ENCODE measurements at places on chromosomes 11 and 22.

DNA sequence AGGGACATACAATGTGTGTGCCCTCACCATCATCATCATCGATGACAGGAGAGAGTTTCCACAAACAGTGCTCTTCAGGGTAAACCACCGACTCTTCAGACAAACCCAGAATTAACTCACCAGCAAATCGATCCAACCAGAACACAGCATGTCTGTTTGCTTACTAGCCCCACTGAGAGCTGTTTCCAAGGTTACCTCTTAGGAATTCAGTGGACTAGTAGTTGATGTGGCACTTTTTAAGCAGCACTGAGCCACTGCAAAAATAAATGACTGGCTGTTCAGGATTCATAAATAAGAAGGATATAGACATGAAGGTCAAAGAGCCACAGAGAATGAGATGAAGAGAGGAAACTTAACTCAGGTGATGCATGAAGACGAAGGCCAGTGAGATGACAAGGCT, 83.1 kb downstream of the PARVA start:
- DNase-seq = no peak

DNA sequence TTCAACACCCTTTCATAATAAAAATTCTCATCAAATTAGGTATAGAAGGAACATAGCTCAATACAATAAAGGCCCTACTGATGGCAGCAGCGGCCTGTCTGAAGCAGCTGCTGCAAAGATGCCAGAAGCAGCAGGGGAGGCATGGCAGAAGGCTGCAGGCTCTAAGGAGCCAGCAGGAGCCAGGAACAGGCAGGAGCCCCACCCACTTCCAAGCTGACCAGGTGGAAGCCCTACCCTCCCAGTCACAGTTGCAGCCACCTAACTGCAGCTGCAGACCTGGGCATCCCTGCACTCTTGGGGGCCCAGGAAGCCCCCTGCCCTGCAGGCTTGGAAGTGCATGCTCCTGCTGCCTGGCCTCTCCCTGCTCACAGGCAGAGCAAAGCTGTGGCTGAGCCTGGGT, 18.2 kb upstream of the OR6A2 start:
- DNase-seq = no peak

DNA sequence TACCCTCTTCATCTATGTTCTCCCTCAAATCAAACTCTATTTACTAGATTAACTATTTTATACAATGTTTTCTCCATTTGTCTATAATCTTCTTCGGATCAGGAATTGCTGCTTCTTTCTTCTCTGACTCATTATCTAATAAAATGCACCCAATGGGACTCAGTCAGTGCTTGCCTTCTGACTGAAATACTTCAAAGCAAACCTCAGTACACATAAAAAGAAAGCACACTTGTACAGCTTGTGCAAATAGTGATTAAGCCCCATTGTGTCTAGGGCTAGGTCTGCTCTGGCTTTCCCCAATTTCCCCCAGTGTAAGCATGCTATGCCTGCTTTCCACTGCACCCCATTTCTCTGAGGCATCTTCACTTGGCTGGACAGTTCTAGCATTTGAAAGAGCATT, 118.6 kb upstream of the C11orf87 start:
- DNase-seq = no peak

- DNase-seq = peak; percentile 28
Measured at GRCh38 chr11:73140213-73141030, 1.7 kb downstream of the FCHSD2 start.

GRCh38 chr11:105167244-105167643, 27.7 kb upstream of the CARD18 start:
- no peak for DNase-seq

DNA sequence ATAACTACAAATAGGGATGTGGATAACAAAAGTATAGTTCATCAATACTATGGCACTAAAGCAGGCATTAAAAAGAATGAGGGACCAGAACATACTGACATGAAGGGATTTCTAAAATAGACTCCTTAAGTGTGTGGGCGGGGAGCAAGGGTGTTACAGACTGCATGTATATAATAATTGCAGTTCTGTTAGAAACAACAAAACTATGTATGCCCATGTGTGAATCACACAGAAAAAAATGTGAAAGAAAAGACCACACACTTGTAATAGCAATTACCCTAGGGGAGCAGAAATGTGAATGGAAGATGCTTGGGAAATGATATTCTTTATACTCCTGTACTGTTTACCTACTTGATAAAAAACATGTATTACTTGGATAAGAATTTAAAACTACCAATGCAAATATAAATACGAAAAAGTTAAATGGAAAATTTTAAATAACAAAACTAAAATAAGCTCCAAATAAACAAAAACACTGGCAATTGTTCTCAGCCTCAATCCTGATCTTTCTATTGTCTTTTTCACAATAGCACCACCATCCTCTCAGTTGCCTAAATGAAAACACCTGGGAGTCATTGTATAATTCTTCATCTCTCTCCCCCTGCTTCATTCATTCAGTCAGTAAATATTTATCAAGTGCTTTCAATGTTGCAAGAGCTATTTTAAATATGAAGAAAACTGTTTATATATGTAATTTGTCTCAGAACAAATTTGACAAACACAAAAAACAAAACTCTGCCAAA, 129.8 kb downstream of the FCHSD2 start:
- DNase-seq = no peak

DNA sequence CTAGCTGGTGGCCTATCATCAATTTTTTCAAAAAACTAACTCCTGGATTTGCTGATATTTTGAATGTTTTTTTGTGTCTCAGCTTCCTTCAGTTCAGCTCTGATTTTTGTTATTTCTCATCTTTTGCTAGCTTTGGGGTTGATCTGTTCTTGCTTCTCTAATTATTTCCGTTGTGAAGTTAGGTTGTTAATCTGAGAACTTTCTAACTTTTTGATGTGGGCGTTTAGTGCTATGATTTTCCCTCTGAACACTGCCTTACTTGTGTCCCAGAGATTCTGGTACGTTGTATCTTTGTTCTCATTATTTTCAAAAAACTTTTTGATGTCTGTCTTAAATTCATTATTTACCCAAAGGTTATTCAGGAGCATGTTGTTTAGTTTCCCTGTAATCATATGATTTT, 19.1 kb downstream of the NARS2 start:
- DNase-seq = no peak

GRCh38 chr22:36461665-36462649, 19.5 kb downstream of the TXN2 start:
- no peak for DNase-seq

GRCh38 chr22:23289130-23289503, 108.8 kb downstream of the BCR start:
- DNase-seq = no peak

DNA sequence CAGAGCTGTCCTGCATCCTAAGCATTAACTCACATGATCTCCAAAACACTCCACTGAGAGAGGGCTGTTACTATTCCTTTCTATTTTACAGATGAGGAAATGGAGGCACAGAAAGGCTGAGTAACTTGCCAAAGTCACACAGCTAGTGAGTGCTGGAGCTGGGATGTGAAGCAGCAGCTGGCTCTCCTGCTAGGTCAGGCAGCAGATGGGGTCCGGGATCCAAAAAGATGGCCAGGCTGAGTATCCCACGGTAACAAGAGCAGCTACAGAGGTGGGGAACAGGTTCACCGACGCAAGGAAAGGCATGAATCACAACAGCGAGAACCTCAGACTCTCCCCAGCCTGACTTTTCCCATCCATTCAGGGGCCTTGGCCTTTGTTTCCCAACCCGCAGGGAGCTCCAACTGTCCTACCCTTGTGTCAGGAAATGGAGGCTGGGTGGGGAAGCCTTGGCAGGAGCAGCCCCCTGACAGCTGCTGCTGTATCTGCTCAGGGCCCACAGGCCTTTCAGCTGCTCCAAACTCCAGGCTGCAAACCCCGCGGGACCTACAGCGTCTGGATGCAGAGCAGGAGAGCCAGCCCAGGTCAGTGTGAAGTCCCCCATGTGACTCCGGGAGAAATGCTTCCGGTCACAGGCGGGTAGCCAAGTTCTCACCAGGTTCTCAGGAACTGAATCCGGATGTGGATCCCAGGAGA, 29.5 kb downstream of the DKK3 start:
- DNase-seq = no peak

DNA sequence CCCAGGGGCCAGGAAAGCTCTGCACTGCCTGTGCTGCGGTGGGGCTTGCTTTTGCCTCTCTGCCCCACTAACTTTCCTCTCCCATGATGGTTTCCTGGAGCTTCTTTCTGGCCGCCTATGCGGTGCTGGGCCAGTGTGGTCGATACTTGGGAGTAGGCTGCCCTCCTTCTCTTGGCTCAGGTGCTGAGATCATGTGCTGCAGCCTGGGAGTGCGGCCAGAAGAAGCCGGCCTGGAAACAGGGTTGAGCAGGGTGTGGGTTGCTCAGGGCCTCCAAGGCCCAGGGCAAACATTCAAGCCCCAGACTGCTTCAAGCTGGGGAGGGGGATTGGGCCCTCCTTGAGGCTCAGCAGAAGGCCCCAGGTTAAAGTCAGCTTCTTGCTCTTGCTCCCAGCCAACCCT, 125.0 kb downstream of the NTM start:
- DNase-seq = no peak

GRCh38 chr11:16856022-16856471, 117.6 kb downstream of the C11orf58 start:
- DNase-seq = no peak

GRCh38 chr22:17112491-17113042, 8.6 kb downstream of the TMEM121B start:
- DNase-seq = no peak

DNA sequence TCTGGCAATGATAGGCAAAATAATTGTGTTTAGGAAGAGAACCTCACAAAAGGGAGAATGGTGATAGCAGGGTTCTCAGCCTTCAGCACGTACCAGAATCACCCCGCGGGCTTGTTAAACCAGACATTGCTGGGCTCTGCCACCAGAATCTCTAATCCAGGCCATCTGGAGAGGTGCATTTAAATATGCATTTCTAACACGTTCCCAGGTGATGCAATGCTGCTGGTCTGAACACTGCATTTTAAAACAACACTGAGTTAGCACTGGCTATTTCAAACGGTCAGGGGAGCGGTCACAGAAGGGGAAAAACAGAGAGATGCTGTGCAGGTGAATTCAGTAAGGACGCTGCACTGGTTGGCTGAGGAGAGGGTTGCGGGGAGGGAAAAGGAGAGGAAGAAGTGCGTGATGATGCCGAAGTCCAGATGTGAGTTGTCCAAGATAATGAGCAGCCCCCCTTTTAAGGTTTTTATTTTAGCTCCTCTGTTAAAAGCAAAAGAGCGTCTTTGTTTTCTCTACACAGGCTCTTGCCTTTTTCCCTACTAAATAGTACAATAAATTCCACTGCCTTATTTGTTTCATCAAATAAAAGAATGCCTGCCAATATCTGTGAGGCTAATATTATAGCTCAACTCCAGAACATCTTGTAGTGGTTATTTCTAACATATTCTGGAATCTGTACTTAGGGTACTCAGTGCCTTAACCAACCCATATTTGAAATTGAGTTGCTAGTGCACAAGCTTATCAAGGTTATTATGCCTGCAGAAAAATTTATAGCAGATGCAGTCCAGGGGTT, 109.6 kb upstream of the POU2AF2 start:
- no peak for DNase-seq

Data from inflammatory macrophage treated with lipopolysaccharide for 1 hour (primary cell).